ENCODE measurements at places on chromosomes 3 and 15.

DNA sequence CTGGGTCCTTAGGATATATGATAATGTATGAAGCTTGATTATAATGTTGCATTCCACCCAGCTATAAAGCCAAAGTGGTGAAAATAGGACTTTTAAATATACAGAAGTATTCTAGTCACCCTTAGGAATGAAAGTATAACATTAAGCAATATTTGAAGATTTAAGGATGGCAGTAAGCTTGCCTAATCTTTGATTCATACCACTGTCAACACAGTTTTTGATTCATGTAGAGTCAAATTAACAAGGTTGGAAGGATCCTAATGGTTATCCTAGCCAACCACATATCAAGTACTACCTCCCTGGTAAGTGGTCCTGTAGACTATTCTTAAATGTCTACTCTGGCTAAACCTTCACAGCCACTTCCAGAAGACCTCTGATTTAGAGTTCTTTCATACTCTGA lies 18.6 kb downstream of the ARIH1 start:
- DNase-seq: no peak

- no peak for DNase-seq
These were observed 234.6 kb upstream of the BHLHE40 start for GRCh38 chr3:4744405-4745234.

- peak; percentile 61 for DNase-seq
These were observed 10.7 kb upstream of the SPTBN5 start for GRCh38 chr15:41904541-41905005.

DNA sequence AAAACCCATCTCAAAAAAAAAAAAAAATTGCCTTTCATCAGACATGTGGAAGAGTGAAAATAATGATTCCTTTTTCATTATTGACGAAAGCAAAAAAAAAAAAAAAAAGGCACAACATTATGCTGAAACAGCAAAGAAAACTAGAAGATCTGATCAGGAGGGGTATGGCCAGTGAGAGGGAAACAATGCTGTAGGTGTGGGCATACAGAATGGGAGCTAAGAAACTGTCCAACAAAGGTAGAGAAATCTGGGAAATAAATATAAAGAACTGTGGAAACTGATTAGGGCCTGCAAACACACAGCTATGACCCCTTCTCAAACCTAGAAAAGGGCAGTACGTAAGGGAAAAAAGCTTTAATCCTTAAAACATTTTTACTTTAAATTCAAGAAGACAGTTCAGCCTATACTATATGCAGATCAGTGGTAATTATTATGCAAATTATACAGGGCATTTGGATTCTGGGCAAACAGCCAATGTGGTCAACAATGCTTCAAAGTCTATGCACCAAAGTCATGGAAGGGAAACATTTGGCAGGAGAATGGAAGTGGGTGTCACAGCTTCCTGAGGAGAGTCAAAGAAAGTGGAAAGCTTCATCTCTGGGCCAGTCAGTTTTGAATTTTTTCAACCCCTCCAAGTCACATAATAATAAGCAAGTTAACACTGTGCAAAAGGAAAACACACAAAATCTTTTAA lies 68.3 kb upstream of the SLC12A8 start:
- DNase-seq: no peak

DNA sequence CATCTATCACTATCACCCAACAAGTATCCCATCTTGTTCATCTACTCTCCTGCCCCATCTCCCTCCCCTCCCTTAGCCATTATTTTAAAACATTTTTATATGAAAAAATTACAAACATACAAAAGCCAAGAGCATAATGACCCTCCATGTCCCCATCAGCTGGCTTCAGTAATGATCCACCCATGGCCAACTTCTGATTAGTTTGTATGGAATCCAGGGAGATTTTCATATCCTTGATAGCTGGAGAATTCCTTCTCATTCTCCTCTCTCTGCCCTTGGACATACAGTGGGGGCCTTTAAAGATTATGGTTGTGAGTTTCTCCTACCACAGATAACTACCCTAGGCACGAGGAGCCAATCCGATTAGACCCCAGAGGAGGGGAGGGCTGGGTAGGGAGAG lies 40.2 kb downstream of the IRAK2 start:
- no peak for DNase-seq

DNA sequence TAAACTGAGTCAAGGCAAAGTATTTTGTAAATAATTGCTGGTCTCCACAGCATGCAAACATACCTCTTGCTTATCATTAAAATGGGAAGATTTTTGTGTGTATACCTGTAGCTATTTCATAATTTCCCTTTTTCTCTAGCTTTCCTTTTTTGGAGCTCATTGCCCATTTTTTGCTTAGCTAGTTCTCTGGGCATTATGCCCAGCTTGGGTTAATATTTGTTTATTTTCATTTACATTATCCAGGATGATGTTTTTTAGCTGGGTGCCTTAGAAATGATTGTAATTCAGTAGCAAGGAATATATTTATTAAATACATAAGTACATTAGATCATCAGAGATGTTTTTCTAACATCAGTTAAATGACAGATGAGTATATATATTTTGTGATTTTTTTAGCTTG lies 1271.7 kb upstream of the GBE1 start:
- DNase-seq: no peak

GRCh38 chr3:9649791-9650521 lies 651 bp downstream of the MTMR14 start:
- DNase-seq: no peak

- DNase-seq: no peak
These were observed 12.1 kb downstream of the NR2C2 start for GRCh38 chr3:14959359-14959943.

DNA sequence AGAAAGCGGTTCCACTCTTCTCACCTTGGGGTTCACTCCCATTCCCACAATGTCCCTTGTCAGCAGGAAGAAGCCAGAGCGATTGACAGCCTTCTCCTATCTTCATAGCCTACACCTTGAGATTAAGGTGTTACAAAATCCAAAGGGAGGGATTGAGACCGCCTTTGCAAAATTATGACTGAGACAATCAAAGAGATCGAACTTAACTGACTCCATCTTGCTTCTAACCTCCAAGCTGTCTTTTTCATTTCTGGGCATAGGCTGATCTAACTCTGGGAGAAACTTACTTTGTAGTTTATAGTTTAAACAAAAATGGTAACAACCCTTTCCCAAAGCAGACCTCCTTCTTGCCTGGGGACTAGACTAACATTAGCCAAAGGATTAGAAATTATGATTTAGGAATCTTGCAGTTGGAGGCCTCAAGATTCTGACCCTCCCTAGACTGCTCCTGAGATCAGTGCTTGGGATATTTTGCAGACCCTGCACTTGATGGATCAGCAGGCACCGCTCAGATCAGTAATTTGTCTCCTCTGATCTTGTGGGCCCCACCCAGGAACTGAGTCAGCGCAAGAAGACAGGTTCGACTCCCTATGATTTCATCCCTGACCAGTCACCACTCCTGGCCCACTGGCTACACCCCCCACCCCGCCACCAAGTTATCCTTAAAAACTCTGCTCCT lies 40.0 kb downstream of the PAQR5 start:
- no peak for DNase-seq

- DNase-seq: no peak
These were observed 35.6 kb downstream of the AMOTL2 start for GRCh38 chr3:134338516-134339261.

- no peak for DNase-seq
These were observed 78.8 kb upstream of the MEX3B start for GRCh38 chr15:82124331-82125263.

GRCh38 chr15:38414357-38414756 lies 39.6 kb upstream of the FAM98B start:
- no peak for DNase-seq

DNA sequence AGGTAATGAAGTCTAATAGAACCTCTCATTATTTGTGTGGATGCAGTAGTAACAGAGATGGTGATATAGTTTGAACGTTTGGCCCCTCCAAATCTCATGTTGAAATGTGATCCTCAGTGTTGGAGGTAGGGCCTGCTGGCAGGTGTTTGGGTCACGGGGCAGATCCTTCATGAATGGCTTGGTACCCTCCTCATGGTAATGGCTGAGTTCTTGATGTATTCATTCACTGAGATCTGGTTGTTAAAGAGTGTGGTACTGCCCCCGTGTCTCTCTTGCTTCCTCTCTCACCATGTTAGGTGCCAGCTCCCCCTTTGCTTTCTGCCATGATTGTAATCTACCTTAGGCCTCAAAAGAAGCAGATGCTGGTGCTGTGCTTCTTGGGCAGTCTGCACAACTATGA lies 606.8 kb downstream of the UNC13C start:
- DNase-seq: no peak

DNA sequence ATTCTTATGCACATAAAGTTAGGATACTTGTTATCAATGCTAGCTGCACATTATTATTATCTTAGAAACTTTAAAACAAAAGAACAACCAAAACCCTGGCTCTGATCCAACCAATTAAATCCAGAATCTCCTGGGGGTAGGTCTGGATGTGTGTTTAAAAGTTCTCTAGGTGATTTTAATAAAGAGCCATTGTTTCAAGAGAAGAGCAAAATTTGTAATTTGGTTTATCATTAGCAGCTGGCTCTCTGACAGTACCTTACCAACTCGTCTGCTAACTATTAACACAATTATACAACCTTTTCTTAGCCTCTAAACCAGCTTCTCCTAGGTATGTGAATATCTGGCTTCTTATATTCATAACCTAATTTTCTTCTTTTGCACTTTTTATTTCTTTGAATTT lies 68.9 kb downstream of the IFT80 start:
- no peak for DNase-seq

DNA sequence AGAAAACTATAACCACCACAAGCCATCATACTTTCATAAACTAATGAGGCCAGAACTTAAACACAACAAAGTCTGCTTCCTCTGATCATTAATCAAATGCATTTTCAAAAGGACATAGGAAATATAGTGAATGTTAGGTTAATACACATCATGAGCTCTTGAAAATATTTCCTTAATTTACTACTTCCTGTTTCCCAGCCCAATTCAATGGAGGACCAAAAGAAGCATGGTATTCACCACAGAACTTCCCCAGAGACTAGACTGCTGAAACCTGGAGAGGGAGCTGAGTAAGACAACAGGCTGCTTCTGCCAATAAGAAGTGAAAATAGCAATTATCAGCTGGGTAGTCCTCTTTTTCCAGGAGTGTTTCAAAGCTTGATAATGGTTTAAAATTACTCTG lies 250.3 kb downstream of the ULK4 start:
- DNase-seq: no peak

DNA sequence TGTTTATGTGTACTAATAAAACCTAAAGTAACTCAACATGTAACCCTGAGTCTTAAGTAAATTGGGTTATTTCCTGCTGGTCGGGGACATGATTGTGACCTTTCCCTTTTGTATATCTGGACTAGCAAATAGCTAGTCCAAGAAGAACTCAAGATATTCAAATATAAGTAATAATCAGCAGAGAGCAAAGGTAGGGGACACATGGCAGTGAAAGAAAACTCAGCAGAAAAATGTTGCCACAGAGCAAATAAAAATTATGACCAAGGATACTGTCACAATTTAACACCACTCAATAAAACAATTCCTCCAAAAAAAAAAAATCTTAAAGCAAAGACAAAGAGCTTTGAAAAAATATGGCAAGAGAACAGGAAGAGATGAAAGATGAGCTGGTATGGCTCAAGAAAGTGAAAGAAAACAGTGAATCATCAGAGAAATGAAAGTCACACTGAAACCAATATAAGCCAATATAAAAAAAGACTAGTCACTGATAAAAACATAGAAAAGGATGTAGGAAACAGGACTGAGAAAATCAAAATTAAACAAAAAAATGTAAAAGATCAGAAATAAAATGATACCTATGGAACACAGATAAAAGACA lies 43.4 kb downstream of the HLTF start:
- no peak for DNase-seq

- no peak for DNase-seq
These were observed 180.2 kb upstream of the CHL1 start for GRCh38 chr3:16366-16765.

DNA sequence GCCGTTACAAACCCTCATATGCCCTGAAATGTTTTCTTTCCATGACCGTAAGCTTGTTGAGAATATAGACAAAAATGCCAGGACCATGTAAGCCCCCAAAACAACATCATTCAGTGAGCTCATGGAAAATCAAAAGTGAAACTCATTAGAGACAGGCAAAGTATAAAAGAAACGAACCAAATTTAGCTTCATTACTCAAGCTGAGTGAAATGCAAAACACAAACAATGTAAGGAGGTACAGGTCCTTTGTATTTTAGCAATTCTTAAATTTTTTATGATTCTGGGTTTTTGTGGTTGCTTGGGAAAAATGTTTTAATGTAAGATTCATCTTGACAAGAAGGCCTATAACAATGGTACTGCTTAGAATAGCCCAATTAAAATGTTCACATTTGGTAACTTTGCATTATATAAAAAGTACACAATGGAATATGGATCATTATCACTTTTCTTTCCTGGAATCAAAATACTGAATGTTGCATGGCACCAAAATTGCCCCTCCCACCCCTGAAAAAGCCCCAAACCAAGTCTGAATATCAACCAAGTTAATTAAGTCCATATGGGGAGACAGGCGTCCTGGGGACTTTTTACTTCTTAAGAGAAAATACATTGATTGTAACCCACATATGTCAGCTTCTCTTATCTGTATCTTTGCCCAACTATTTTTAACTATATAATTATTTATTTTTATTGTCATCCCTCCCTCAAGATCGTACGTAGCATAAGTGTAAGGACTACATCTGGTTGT lies 247.7 kb upstream of the CDIN1 start:
- no peak for DNase-seq

DNA sequence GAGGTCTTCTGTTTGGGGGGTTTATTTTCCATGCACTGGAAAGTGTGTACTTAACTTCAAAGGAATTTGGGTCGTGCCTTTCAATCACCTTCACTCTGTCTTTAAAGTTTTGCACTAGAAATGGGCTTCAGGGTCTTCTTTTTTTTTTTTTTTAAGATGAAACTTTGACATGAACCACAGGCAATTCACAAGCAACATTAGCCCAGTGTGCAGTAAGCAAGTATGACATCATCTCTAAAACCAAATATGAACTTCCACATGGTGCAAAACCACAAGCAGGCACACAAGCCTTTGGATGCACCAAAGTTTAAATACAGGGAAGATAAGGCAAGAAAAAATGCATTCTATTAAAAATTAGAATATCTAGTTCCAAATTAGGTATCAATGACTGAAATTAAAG lies 381.9 kb downstream of the ERC2 start:
- DNase-seq: no peak

DNA sequence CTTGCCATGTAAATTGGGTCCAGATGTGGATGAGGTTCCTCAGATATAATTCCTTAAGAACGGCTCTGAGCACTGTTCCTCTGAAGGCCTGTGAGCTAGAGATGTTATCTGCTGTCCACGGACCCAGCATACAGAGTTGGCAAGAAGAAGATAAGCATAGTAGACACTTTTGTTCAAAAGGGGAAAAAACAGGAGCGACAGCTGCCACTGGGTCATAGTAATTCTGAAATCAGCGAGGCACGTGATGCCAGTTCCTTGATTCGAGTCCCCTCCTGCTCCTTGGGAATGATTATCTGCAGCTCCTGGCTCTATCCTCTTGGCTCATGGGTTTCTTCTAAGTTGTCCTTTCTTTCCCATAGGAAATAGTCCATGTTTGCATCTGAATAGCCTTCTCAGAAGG lies 2.5 kb upstream of the RAB7A start:
- DNase-seq: no peak

GRCh38 chr3:131502530-131503319 lies at the start of gene MRPL3:
Gene MRPL3, minus strand, starts transcription at chr3:131502971. Its CDS starts 150 bp downstream, at chr3:131502821.
- peak; percentile 89 for DNase-seq

GRCh38 chr3:155079746-155080487 lies at the start of gene MME:
Gene MME, plus strand, starts transcription at chr3:155080319. Its CDS starts 3,849 bp downstream, at chr3:155084168.
- no peak for DNase-seq

All from stimulated activated naive CD8-positive, alpha-beta T cell treated with anti-CD3 and anti-CD28 coated beads, Interleukin-15, amount 100 ng/mL, for 72 hours (primary cell).